SJCRH30 (cell line): ENCODE measurements at places on chromosomes 11 and 22. TPM values are rescaled to one million over a fixed set of nuclear protein-coding genes. Genes with fewer than 3 reads are reported as not detected.

DNA sequence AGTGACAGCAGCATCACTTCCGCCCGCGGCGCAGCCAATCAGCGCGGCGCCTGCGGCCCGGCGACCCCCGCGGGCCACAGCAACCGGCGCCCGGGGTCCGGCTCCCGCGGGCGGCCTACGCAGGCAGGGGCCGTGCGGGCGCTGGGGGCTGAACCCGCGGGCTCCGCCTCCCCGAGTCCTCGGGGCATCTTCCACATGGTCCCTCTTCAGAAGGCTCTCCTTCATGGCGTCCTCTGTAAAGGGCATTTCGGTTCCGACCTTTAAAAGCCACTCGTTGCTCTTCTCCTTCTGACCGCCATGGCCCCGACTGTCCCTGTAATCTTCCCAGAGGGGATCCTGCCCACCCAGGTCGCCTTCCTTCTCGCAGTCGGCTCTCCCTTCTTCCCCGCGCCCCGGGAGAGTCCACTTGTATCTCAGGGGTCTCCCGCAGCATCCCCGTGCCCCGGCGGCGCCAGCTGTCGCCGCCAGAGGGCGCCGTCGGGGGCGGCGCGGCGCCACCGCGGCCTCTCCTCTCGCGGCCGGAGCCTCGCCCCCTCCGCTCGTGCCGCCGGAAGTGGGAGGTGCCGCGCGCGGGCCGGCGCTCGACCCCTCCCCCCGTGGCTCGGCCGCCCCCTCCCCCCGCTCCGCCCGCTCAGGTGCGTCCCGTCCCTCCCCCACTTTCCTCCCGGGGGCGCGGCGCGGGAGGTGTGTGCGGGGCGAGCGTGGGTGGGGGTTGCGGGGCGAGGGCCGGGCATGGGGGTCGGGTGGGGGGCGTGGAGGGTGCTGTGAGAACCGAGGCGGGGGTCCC is at the start of gene RNF214:
TSS of gene RNF214 (plus strand) at position 580 of the 787 bp plus-strand sequence. CDS start 1,602 bp downstream, outside the sequence.
- peak; percentile 72 for DNase-seq

GRCh38 chr11:78821371-78822306 is 247.0 kb upstream of the NARS2 start:
- no peak for DNase-seq

- DNase-seq, result peak; percentile 52
Observed at GRCh38 chr11:112963368-112963955, 2.2 kb downstream of the NCAM1 start.

GRCh38 chr11:67680696-67681470 is 6.5 kb upstream of the ALDH3B2 start:
- DNase-seq, result no peak

- no peak for DNase-seq
Observed at GRCh38 chr11:69356703-69357457, 62.9 kb downstream of the MYEOV start.

GRCh38 chr11:132941024-132941646 is 591.2 kb downstream of the OPCML start:
- peak; percentile 26 for DNase-seq

- DNase-seq, result peak; percentile 76
Observed at GRCh38 chr11:66883016-66883965, 26.4 kb downstream of the LRFN4 start.

DNA sequence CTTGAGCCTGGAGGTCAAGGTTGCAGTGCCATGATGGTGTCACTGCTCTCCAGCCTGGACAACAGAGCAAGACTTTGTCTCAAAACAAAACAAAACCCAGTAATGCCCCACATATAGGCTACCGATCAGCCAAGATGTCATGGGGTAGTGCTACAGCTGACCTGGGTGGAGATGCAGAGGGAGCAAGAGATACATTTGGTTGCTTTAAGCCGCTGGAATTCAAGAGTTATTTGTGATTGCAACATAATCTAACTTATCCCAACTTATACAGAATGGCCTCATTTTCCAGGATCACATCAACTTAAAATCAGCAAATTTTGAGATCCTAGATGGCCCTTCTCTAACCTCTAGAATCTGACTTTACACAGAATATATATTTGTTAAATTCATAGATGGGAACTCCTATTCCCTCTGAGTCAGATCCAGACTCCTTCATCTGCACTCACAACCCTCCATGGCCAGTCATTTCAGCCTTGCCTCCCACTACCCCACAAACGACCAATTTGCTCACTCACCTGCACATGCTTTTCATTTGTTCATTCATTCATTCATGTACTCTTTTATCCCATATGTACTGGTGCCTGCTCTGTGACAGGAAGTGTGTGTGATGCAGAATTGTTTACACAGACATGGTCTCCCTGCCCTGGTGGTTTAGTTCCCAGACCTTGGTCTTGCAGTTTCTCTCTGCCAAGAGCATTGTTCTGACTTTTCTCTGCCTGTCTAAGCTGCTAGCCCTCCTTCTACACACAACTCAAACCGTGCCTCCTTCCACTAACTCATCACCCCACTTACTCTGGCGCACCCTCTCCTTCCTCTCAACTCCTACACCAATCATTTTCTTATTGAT is 24.1 kb upstream of the APLNR start:
- DNase-seq, result no peak

DNA sequence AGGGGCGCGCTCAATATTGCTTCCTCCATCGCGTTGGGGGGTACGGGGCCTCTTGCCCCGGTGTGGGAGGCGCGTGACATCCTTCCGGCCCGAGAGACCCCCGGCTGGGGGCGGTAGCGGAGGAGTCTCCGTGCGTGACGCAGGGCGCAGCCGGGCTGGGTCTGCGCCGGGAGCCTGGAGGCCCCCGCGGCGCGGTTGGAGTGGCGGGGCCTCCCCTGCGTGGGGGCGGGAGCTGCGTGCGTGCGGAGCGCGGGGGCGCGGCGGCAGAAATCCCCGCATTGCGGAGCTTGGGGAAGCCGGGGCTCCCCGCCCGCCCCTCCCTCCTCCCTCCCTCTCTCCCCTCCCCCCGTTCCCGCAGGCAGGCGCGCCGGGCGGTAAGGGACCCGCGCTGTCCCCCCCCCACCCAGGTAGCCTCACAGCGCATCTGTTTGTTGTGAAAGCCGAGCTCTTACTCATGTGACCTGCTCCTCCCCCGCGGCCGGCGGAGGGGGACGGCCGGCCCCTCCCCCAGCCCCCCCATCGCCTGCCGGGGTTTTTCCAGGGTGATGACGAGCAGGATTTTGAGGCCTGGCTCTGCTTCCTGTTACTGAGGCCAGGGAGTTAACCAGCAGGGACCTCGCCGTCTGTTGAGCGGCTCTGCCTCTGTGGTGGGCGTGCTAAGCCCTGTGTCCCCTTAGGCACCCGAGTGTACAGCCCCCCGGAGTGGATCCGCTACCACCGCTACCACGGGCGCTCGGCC is 1.6 kb downstream of the PIM3 start:
- DNase-seq, result peak; percentile 79

DNA sequence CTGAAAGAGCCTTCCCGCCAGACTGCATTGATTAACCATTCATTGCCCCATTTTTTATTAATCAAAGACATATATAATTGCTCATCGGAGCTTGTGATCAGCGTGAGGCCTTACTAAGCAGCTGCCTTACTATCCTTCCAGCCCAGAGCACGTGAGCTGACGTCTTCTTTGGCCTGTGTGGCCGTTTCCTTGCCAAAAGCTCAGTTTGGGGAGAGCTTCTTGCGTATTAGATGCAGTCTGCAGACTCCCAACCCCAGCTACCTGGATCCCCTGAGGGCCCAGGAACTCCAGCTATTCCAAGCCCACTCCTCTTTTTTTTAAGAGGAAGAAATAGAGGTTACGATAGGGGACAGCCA is 784 bp upstream of the SLC43A3 start:
- no peak for DNase-seq

DNA sequence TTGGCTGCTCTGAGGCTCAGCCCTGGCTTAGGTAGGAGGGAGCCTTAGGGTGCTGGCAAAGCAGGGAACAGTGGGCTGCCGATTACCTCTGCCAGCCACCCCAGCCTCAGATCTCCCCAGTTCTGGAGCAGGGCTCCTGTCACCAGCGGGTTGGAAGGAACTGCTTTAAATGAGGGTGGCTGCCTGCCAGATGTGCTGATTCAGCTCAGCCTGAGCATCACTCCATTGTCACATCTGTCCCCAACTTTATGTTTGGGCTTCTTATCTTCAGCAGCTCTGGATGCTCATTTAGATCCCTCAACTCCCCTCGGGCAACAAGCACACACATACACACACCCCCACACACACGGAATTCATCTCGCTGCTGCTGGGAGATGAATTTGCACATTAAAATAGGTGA is 16.9 kb upstream of the ANKK1 start:
- no peak for DNase-seq

DNA sequence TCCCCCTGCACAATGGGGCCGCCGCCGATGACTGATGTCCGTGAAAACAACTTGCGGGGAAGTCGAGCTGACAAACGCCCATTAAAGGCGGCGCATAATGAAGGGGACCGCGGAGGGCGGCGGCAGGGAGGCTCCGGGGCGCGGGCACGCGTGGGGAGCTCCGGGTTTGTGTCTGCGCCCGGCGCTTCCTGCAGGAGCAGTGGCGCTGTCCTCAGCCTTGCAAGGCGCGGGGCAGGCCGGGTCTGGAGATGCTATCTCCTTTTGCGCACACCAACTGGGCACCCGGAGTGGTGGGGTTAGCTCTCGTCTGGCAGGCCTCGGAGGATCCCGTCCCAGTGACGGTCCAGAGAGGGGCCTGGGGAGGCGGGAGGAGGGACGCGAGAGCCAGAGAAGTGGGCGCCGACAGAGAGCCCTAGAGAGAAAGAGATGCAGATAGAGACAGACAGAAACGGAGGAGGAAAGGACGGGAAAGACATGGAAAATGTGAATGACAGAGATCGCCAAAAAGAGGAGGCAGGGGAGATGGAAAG is 390 bp upstream of the FGF3 start:
- no peak for DNase-seq

GRCh38 chr11:42967653-42968052 is 344.1 kb upstream of the API5 start:
- no peak for DNase-seq

- peak; percentile 99 for DNase-seq
Observed at GRCh38 chr11:22079133-22079872, 113.6 kb upstream of the ANO5 start.

DNA sequence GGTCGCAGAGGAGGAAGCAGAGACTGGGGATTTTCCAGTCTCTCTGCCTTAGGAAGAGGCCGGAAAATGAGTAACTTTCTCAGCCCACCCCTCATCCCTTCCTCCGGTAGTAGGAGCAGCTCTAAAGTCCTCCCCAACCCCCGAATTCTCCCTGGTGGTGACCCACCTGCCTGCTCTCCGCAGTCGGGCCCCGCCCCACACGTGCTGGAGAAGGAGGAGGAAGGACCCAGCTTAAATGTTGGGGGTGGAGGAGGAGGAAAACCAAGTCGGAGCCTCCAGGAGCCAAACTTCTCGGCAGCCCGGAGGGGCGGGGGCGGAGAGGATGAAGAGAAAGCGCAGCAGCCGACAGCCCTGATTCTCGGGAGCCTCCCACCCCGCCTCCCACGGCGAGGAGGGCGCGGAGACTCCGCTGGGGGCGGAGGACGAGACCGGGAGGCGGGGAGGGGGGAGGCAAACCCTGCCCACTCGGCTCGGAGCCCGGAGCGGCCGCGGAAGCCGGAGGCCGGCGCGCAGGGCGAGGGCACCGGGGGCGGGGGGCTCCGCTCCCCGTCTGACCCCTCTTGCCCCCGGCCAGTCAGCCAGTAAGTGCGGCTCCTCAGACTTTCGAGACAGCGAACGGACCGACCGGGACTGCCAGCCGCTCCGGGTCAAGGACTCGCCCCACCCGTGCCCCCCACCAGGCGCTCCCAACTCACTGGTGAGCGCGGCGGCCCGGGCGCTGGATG is at the start of gene TPBGL:
TSS of gene TPBGL (plus strand) at position 464 of the 725 bp plus-strand sequence. CDS start 276 bp downstream, outside the sequence.
- DNase-seq, result no peak

DNA sequence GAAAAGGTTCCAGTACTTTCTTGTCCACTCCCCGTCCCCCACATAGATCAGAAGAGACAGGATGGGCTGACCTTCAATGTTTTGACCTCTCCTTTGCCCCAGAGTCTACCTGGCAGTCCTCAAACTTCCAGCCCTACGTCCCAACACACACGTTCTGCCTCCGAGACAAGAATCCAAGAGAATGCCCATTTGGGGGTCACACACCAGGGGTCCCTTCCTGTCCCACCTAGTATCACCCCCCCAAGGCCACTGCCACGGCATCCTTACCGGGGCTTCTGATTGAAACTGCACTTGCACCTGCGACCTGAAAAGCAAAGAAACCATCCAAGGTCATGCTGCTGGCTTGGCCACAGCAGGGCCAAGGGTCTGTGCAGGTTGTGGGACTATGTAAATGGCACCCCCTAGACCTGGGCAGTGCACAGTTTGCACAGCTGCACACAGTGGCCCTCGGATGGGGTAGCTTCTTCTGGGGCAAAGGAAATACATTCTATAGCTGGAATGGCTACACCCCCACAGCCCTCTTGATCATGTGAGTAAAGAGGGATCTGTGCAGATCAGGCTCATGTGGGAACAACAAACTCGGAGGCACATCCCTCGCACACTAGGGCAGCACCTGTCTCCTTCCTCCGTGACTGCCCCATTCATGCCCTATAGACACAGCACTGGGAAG is 16.5 kb upstream of the FXYD2 start:
- no peak for DNase-seq

GRCh38 chr22:22348127-22348814 is 103.7 kb downstream of the VPREB1 start:
- DNase-seq, result peak; percentile 29

DNA sequence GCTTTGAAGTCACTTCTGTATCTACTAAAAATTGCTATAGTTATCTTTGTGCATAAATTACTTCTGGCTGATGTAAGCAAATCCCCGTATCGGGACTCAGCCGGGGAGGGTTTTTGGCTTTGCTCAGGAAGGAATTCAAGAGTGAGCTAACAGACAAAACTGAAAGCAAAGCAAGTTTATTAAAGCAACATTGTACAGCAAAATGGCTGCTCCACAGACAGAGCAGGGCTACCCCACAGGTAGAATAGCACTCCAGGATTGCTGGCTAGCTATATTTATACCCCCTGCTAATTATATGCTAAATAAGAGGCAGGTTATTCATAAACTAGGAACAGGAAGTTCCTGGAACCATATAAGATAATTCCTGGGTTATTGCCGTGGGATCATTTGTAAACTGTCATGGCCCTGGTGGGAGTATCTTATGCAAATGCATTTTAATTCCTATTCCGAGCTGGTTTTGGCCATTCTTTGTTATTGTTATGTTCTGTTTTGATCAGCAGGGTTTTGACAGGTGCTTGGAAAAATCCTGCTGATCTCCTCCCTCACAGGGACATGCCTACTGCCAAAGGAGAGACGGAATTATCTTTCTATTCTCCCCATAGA is 15.2 kb downstream of the MIF start:
- DNase-seq, result no peak

Gene KCTD14
- 0.15 and 0.24 TPM in 2 replicates for total RNA-seq

Gene ANGPTL5
- total RNA-seq, result not detected in 2 replicates

Gene MISFA
- 2.1 and 2.5 TPM in 2 replicates for total RNA-seq

Gene APLNR
- total RNA-seq, result 0.08 and 0.13 TPM in 2 replicates

Gene APOL4
- total RNA-seq, result 0.10 TPM in 1 of 2 replicates, not detected in the other

Gene MRGPRX3
- not detected in 2 replicates for total RNA-seq

Gene CDON
- total RNA-seq, result 59.6 and 76.1 TPM in 2 replicates

Gene SORL1
- total RNA-seq, result 0.10 TPM in 1 of 2 replicates, not detected in the other

Gene FAM111B
- total RNA-seq, result 58.3 and 69.9 TPM in 2 replicates

Gene SAA2
- total RNA-seq, result not detected in 2 replicates

Gene BDNF
- total RNA-seq, result 0.20 and 0.42 TPM in 2 replicates
